ENCODE measurements at places on chromosomes 7 and 10.
A peak's percentile ranks its signal among the peaks of the same experiment; 100 is the strongest.

GRCh38 chr10:22427101-22427500 lies 81.8 kb downstream of the SPAG6 start:
- DNase-seq, result no peak

DNA sequence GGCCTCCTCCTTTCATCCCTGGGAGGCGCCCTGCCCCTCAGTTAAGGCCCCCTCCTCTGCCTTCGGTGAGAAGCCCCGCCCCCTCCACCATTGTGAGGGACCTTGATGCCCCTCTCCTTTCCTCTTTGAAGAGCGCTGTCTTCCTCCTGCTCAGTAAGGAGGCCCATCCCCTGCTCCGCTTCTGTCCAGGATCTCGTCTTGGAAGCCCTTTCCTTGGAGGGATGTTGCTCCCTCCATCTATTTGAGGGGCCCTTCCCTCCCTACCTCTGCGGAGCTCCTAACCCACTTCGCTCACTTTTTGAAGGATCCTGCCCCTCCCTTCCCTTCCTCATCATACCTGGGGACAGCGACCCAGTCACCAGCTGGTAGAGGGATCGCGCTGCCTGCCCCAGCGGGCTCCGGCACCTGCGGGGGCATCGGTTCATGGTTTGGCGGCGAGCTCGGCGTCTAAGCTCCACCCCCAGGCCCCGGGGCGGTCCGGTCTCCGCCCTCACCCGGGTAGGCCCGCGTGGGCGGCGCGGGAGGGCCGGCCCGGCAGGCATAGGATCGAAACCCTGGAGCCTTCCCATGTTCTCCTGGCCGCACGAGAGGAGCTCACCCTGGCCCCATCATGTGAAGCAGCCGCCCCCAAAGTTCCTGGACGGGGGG lies 4.1 kb downstream of the KCNIP2 start:
- DNase-seq, result peak; percentile 11

DNA sequence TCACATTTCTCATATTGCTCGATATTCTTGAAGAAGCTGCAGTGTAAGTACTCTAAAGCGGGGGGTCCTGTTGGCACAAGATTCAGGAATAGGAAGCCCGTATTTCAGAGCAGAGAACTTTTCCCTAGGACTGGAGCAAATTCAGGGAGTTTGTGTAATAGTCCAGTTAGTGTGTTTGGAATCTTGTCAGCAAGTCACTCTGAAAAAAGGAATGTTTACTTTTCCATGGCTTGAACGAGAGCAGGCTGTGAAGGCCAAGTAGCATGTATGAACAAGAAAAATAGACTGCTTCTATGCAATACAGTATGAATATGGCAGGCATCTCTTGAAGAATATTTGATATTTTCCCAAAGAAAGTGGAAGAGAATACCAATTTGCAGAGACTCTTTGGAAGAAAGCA lies 39.8 kb downstream of the CDC123 start:
- no peak for DNase-seq

GRCh38 chr7:159197066-159197975 lies 52.7 kb upstream of the VIPR2 start:
- no peak for DNase-seq

GRCh38 chr10:50464004-50464409 lies 159.7 kb downstream of the SGMS1 start:
- no peak for DNase-seq

DNA sequence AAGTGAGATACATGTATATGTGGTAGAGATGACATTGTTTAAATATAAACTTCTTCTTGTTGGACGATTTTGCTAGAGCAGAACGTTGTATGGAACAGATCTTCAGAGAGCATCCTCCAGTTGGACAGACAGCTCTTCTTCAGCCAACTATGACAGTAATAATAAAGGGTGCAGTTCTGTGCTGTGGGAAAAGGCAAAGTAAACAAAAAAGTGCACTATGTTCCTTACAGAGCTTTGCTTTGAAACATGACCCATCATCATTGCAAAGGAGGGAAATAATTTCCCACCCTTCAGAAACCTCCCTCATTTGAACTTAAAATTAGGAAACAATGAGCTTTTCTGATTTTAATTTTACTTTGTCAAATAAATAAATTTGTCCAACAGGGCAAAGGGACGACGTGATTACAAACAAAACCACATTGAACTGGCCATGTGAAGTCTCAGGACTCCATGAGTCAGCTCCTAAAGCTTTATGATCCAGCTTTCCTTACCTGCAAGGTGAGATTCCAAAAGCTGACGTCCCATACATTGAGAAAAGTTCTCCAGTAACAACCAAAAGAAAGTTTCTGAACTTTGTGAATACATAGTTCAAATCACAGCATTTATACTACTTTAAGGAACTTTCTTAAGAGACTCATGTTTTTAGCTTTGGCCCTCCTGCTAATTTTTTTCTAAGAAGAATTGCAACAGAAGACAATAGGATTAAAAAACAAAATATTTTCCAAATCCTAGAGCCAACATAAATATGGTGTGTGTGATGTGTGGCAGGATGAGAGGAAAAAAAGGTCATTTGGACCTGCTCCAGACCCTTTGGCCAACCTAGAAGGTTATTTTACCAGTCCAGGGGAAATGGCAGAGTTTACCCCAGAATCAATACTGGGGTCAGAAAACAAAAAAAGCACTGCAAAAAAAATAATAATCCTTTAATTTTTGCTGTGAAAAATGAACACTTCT lies 565.4 kb upstream of the NRP1 start:
- DNase-seq, result no peak

DNA sequence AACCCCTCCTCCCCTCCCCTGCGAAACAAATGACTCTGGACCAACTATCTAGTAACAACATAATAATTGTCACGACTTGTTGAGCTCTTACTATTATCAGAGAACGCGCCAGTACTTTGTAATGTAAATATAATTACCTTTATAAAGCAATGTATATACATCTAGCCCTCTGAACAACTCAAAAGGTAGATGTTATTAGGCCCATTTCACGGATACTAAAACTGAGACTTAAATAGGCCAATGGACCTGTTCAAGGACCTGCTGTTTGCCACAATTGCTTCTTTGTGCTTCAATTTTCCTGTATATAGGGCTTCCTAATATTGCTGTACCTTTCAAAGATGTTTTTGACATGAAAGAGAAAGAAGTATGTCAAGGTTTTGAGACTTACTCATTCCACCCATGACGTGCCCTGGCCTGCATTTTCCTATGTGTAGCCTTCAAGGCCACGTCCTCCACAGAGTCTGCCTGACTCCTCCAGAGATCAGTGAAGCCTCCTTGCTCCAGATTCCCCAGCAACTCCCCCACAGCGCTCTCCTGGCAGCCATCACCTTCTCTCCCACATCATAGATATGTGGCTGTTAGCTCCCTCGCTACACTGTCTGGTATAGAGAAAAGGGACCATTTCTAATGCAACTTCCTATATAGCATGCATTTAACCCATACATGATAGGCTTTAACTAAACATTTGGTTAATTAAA lies 156.6 kb downstream of the SKIDA1 start:
- no peak for DNase-seq

- DNase-seq, result no peak
Observed at GRCh38 chr7:135697276-135698049, 30.5 kb downstream of the SLC13A4 start.

- no peak for DNase-seq
Observed at GRCh38 chr7:46007990-46008643, 87.0 kb upstream of the IGFBP3 start.

DNA sequence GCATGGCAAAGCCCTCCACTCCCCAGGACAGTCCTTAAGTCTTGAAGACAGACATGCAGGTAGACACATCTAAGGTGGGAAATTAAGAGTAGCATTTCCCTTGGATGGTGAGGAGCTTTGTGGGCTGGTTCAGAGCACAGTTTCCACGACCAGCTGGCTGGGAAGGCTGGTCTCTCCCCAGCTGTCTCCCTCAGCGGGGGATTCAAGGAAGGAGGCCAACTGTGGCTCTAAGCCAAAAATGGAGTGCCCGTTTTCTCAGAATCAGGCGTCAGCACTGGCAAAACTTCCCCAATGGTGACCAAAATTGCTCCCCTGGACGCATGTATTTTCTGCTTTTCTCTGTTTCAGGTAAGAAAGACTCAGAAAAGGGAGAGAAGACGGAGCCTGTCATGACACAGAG lies 230.6 kb upstream of the FZD8 start:
- no peak for DNase-seq

- DNase-seq, result no peak
Observed at GRCh38 chr10:132061465-132061864, 4.3 kb upstream of the JAKMIP3 start.

- DNase-seq, result no peak
Observed at GRCh38 chr7:35254496-35255442, 869 bp upstream of the TBX20 start.

DNA sequence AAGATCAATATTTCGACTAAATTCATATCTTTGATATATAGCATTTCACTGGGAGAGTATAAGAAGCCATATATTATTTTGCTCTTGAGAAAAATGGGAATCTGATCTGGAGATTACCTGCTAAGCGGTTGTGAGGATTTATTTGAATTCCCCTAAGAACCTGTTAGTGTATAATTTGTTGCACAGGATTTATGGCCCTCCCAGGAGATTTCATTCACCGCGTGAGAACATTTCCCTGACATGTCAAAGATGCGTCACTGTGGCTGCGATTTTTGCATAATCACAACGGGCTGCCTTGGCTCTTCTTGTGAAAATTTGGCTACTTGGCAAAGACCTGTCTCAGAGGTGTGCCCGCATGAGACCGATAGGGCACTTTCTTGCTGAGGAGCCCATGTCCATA lies 184.7 kb upstream of the PFKP start:
- no peak for DNase-seq

DNA sequence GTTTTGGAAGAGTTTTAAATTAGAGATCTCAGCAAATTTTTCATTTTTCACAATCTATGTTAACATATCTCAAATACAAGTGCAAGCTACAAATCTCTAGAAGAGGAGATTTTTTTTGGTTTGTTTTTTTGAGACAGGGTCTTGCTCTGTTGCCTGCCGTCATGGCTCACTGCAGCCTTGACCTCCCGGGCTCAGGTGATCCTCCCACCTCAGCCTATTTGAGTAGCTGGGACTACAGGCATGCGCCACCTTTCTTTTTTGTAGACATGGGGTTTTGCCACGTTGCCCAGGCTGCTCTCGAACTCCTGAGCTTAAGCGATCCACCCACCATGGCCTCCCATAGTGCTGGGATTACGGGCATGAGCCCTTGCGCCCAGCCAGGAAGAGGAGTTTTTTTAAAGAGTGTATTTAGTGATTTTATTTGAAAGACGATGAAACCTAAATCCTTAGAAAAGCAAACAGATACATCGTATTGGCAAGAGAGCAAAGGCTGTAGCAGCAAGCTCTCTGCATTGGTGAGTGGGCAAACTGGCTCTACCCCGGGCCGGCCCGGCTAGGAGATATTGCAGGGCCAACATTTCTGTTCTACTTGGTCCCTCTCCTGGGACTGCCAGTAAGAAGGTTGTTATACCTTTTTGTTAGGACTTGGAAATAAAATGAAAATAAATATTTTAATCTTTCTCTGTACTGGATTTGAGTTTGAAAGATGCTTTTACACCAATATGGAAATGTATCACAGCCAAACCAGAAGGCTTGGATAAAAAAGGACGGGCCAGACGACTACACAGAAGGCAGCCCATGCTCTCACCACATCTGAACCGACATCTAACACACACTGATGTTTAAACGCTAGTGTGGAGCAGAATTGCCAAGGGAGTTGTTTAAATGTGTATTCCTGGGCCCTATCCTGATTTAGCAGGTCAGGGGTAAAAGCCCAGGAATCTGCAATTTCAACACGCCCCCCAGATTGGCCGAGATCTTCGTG lies 49.6 kb upstream of the RHEB start:
- no peak for DNase-seq

GRCh38 chr10:50636618-50637579 lies 13.1 kb upstream of the SGMS1 start:
- DNase-seq, result no peak

GRCh38 chr10:24208661-24209431 lies at the start of gene KIAA1217:
Gene KIAA1217 (plus strand): TSS chr10:24209138. CDS start chr10:24209194, 56 bp downstream.
- no peak for DNase-seq

DNA sequence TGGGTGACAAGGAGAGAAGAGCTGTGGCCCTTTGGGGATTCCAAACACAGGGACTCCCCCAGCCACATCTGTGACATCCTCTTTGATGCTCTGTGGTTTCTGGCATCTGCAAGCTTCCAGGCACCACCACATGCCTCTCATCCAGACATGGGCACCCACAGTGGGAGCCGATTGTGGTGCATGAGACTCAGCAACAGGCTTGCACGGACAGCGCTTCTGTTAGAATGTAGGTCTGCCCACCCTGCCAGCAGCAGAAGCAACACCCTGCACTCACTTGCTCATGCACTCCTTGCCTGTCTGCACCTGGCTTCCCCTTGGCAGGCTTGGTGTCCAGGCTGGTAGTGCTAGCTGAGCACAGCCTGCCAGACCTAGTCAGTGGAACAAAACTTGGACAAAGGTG lies 735.0 kb upstream of the ZWINT start:
- no peak for DNase-seq

DNA sequence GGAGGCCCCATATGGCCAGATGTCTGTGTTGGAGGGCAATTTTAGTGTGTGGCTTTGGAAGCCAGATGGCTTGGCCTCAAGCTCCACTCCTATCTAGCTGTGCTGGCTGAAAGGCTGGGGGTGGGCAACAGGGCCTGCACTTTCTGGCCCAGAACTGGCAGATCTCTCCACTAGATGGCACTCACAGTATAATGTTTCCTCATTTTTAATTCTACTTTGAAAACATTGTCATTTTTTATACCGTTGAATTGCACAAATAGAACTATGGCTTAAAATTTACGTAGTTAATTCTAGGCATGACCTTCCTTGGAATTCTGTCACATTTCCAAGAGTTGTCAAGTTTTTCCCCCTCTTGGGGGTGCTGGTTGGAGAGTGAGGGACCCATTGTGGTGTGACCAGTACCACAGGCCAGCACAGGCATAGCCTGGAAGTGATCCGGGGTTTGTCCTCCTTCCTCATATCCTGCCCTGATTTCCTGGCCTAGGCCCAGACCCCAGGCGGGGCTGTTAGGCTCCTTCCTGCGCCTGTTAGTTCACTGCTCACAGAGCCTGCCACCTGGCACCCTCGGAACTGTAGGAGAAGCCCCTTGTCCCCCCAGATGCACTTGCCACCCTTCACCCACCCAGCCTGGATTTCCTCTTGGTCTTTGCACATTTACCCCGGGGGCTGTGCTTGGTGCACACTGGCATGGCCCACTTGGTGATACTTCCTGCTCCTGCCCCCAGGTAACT lies 52.8 kb downstream of the ARHGAP22 start:
- DNase-seq, result no peak

DNA sequence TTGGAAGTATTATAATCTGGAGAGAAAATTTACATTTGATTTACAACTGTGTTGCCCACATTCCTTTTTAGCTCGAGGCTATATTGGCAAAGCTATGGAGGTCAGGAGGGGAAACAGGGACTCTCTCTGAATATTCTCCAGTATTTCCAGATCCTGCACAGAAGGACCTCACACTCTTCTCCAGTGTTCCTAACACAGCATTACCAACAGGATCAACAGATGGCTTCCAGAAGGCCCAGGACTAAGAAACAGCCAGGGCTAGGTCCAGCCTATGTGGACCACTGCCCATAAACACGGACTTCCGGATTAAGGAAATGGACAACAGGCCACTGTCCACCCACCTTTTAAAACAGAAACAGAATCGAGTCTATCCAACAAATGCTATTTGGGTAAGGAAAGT lies 65.3 kb downstream of the CHCHD3 start:
- no peak for DNase-seq

GRCh38 chr10:2798336-2799022 lies 268.9 kb upstream of the PFKP start:
- DNase-seq, result no peak

Measured in activated naive CD4-positive, alpha-beta T cell (primary cell).